ENCODE measurements at places on chromosomes 7 and 10.

DNA sequence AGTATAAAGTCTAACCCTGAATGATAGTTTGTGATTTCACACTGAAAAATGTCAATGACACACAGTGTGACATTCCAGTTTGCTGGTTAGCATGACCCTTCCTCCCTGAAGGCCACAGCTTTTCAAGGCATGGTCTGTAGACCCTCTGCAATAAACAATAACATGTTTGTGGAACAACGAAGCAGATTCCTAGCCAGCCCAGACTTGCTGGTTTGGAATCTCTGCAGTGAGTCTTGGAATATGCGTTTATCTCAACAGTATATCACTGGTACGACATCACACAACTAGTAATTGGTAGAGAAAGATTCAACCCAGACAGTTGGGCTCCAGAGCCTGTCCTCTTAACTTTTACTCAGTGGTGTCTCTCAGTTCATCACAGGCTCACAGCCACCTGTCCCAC is 23.7 kb upstream of the DUSP5 start:
- DNase-seq, result no peak

- no peak for DNase-seq
Measured at GRCh38 chr10:79436066-79436849, 9.2 kb downstream of the ZCCHC24 start.

DNA sequence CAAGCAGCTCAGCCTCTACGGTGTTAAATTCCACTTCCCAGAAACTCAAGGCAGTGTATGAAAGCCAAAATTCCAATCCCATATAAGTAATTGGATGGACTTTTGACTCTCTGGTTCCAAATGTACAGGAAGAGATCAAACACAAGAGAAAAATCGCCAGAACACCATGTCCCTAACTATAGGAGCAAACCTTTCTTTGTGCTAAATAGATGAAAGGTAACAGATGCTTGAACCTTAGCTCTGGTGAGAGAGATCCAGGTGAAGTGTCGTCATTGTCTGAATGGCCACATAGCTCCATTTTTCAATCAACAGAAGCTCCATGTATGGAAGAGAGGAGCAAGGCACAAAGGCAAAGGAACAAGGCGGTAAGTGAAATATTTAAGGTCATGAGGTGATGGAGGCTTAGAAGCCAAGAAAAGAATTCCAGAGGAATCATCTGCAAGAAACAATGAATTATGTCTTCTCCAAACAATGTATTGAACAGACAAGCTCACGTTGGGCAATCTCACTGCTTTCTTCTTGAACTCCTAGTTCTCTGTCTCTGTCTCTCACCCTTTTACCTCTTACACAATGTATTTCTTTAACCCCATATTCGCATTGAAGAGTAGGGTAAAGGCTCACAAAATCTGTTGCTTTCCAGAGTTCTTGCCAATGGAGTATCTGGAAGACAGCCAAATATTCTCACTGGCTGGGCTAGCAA is 585.1 kb downstream of the GATA3 start:
- no peak for DNase-seq

DNA sequence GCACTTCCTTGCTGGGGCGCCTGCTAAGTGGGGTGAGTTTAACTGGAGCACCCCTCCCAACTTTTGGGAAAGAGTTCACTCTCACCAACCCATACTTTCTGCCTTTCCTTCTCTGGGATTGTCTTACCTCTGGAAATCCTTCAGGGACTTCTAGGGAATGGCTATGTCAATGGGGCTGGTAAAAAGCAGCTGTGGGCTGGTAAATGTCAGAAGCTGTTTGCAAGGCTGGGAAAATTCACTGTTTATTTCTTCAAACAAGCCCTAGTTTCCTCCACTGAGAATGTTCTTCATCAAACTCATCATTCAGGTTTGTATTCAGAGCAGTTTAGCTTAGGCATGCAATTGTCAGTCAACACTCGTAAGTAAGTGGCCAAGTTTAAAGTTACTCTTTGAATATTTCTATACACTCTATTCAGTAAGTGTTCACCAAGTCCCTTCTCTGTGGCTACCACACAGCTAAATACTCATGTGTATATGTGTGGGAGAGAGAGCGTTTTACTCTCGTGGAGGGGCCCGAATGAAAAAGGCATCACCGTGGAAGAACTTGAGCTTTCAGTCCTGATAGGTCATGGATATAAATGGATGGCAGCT is 654.8 kb downstream of the LRMDA start:
- no peak for DNase-seq

- DNase-seq, result no peak
Measured at GRCh38 chr7:4738711-4739527, 36.5 kb upstream of the AP5Z1 start.

- DNase-seq, result no peak
Measured at GRCh38 chr10:48302515-48303476, 3.7 kb upstream of the MAPK8 start.

DNA sequence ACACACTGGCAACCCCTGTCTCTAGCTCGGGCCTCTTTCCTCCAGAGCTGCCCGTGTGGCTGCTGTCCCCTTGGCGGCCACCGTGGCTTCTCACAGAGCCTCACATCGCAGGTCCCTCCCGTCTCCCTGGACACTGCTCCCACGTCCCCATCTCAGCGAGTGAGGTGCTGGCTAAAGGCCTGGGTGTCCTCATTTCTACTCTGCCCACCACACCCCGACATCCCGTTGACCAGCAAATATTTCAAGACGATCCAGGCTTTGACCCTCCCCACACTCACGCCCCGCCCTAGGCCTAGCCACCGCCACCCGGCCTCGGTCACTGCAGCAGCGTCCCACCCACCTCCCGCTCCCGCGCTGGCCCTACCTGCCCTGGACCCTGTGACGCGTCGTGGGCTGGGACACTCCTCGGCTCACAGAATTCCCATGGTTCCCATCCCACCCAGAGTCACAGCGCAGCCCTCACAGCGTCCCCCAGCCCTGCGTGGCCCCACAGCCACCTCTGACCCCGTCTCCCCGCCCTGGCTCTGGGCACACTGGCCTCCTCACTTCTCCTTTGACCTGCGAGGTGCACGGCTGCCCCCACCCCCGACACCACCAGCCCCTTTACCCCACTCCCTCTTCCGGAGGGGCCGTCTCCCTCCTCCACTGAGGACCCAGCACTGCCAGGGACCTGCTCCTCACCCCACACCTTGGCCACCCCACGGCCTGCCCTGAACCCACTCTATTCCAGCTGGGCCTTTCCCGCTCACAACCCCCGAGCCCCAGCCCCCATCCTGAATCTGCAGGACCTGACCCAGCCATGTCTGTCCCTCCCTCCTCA is 6.9 kb downstream of the ADAP1 start:
- DNase-seq, result no peak

GRCh38 chr10:48282829-48283228 is 8.3 kb upstream of the FRMPD2 start:
- no peak for DNase-seq

DNA sequence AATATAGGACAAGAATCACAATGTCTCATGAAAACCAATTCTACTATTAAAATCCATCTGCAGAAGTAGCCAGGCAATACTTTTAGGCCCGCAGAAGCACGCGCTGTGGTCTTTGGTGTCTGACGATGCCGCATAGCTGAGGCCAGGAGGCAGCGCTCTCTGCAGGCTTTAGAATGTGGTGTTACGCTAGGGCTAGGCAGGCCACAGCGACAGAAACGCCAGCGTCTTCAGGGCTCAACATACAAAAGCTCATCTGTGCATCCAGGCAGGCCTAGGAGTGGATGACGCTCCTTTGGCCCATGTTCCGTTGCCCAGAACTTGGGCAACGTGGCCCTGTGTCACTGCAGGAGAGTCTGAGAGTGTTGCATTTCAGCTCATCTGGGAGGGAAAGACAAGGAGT is 601.1 kb upstream of the FOXK1 start:
- DNase-seq, result no peak

GRCh38 chr10:87804939-87805569 is 13.0 kb downstream of the ATAD1 start:
- DNase-seq, result no peak

DNA sequence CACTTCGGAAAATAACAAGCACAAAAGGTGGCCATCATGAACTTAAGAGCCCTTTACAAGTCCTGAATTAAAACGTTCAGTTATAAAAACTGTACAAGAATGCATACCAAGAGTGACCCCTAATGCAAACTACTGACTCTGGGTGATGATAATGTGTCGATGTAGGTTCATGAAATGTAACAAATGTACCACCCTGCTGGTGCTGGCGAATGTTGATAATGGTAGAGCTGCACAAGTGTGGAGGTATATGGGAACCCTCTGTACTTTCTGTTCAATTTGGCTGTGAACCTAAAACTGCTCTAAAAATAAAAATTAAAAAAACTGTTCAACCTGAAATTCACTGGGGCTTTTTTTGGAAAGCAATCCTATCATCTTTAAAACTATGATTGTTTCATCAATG is 3.3 kb downstream of the FAM133B start:
- no peak for DNase-seq

- DNase-seq, result no peak
Measured at GRCh38 chr7:142455392-142455791, 197.5 kb upstream of the PRSS58 start.

GRCh38 chr7:50281680-50282445 is 22.7 kb upstream of the IKZF1 start:
- DNase-seq, result peak; percentile 28

- no peak for DNase-seq
Measured at GRCh38 chr10:107340326-107340725, 175.8 kb upstream of the SORCS1 start.

GRCh38 chr10:73647875-73648651 is 6.8 kb upstream of the MYOZ1 start:
- no peak for DNase-seq

GRCh38 chr7:33792041-33792440 is 113.3 kb upstream of the BMPER start:
- no peak for DNase-seq

All from AML-193 (cell line).